ENCODE measurements at places on chromosomes 7 and 10. TPM values are rescaled to one million over a fixed set of nuclear protein-coding genes. Genes with fewer than 3 reads are reported as not detected.

GRCh38 chr7:44378744-44379143 lies 53.4 kb upstream of the CAMK2B start:
- DNase-seq: no peak

DNA sequence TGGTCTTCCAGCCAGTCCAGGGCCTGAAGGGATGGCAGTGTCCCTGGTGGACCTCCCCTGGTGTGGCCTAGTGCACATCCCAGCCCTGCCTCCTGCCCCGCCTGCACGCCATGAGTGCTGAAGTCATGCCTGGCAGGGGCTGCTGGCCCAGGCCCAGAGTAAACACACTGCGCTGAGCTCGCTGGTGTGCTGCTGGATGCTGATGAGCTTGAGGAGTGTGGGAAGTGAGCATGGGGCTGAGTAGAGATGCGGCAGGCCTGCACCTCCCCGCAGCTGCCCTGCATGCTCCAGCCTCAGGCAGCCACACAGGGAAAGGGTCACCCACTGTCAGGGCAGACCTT lies 43.2 kb downstream of the HTRA1 start:
- peak; percentile 96 for DNase-seq

DNA sequence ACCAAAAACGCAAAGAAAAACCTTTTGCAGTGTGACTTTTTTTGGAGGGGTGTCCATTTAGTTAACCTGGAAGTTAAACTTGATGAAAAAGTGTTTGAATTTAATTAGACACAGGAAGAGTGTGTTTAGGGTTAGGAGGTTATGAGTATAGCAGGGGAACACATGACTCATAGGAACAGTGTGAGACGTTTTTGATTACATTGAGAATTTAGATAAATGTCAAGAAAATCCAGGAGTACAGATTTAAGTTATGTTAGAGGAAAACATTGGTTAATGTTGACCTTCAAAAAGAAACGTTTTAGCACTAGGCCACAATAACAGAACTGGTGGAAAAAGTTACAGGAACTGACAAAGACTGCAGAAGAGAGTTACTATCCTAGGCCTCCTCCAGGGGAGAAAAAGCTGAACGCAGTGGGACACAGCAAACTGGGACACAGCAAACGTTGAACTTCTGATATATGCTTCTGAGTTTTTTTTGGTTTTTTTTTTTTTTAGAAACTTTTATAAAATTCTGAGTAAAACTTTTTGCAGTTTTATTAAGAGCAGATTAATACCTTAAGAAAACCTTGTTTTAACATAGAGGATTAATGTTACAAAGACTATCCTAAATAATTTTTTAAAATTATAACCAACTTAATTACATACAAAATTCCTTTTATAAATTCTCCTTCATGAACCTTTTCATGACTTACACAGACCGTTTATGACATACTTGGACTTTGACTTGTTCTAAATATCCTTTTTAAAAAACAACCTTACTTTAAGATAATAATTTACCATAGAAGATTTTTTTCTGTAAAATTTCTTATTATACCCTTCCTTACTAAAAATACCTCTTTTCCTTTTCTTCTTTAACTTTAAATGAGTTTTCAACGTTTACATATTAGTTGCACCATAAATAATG lies 22.2 kb downstream of the LANCL2 start:
- DNase-seq: no peak

DNA sequence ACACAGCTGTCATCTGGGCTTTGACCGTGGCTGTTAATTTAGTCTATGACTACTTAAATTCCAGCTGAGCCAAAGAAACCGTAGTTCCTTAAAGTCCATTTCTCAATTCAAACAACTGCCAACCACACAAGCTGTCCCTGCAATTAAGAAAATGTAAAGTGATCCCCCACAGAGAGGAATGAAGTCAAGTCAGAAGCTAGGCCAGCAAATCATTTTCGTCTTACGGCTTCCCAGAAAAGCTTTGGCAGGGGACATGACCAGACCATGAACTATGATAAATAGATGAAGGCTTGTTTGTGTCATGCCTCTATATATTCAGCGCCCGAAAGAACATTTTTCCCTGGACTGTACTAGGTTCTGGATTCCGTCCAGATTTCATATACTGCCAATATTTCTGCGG lies 54.6 kb downstream of the HACD1 start:
- peak; percentile 87 for DNase-seq

DNA sequence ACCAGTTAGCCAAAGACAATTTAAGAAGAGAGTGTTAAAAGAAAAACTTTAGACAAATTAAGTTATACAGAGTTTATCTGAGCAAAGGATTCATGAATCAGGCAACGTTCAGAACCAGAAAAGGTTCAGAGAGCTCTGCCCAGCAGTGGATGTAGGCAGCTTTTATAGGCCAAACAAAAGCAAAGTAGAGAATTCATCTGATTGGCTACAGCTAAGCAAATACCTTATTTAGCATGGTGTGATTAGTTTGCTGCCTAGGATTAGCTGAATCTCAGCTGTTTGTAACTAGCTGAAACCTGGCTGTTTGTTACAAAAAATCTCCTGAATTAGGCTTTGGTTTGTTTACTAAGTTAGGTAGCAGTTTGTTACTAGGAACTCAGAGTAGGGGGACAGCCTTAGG lies 66.0 kb downstream of the SLC25A40 start:
- DNase-seq: no peak

Gene OPALIN
- not detected for polyA plus RNA-seq

Gene POLR2J2
- not detected for polyA plus RNA-seq

Gene FKBP9
- polyA plus RNA-seq: 126 TPM

Gene TDRD1
- 0.23 TPM for polyA plus RNA-seq
